RPMI7951 (cell line): ENCODE measurements at places on chromosomes 3 and 15. TPM values are rescaled to one million over a fixed set of nuclear protein-coding genes. Genes with fewer than 3 reads are reported as not detected.

OR5H15 gene
- total RNA-seq, result not detected in 2 replicates

ALDH1A2 gene
- total RNA-seq, result 0.78 TPM in 1 of 2 replicates, not detected in the other

ZNF501 gene
- 4.7 and 6.1 TPM in 2 replicates for total RNA-seq

TRPM1 gene
- not detected in 2 replicates for total RNA-seq

C3orf49 gene
- not detected in 2 replicates for total RNA-seq

RASL12 gene
- total RNA-seq, result 0.39 and 0.48 TPM in 2 replicates

- no peak for DNase-seq
Observed at GRCh38 chr3:160409812-160410610, 10.6 kb downstream of the SMC4 start.

- DNase-seq, result peak; percentile 99
Observed at GRCh38 chr3:150146991-150147761, 176.5 kb upstream of the PFN2 start.

GRCh38 chr3:174457758-174458157 is 401.4 kb upstream of the NAALADL2 start:
- DNase-seq, result no peak

DNA sequence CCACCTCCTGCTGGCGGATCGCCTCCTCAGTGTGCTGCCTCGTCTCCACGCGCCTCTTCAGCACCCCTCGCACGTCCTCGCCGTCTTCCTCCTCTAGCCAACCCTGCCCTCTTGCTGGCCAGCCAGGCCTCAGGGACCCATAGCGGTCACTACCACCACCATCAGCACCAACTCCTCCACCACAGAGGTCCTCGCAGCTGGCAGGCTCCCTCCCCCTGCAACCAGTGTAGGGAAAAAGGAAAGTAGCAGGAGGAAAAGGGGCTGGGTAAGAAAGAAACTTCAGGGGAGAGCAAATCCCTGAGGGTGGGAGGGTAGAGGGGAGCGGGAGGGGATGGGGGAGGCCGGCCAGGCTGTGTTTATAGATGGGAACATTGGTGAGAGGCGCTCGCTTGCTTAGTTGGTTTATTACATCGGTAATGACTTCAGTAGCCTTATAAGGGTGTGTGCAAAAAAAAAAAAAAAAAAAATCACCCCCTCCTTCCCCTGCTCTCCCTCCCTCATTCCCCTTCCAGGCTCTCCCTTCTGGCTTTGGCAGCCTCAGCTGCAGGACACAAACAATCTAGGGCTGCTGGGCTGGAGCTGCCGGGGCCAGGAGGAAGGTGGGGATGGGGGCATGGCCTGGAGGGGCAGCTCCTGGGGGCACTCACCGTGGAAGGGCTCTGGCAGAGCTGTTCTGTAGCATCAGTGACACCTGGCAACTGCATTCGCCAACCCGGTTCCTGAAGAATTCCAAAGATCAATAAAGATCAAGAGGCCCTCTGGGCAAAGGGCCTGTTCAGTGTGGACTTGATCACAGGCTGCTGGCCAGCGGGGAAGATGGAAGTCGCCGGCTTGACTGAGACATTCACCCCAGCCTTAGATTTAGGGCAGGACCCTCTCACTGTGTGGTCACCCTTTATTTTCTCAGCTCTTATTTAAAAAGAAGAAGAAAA is 116.2 kb upstream of the HACD2 start:
- no peak for DNase-seq

DNA sequence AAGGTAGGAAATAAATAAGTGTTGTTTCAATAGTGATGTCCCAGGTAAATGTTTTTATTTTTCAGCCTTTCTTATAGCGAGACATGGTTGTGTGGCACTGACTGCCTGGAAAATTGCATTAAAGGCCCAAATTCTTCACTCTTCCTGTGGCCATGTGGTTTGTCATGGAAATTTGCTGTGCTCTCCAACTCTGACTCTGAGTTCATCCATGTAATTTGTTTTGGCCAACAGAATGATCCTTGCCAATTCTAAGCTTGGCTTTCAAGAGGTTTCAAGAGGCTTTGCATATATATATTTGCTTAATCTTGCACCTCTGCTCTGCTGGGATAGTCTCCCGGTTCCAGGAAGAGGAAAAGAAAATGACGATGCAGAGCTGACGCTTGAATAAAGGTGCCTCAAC is 107.5 kb upstream of the ARHGEF26 start:
- DNase-seq, result no peak

GRCh38 chr15:57595011-57595866 is 3.5 kb downstream of the MYZAP start:
- no peak for DNase-seq

- no peak for DNase-seq
Observed at GRCh38 chr3:143699424-143699823, 148.8 kb downstream of the SLC9A9 start.

DNA sequence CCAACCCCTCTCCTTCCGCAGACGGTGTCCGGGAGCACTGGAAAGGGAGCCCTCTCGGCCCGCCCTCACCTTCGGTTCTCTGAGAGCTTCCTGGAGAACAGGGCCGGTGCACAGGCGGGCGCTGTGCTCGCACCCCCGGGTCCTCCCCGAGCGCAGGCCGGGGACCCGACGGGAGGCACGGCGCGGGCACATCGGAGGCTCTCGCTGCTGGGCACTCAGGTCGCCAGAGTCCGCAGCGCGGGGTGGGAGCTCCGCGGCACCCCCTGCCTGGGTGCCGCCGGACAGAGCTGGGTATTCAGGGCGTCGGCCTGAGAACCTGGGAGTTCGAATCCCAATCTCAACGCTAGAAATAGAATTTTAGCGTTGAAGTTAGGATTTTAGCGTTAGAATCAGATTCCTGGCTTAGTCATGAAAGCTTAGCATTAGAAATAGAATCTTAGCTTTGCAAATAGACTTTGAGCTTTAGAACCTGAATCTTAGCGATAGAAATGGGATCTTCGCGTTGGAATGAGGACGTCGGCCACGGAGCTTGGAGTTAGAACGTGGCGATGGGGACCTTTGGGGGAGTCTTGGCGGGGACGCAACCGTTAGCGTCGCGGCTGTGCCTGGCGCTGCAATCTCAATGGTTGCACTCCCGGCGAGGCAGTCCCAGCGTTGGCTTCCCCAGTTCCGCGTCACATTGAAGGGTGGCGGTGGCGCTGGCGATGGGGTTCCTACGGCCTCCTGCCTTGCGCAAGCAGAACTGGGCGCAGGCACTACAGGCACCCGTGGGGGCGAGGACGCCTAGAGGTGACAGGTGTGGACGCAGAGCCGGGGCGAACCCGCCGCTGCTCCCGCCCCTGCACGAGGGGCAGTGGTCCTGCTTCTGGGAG is 549 bp downstream of the TRH start:
- no peak for DNase-seq

- no peak for DNase-seq
Observed at GRCh38 chr3:23238578-23238977, 35.5 kb downstream of the UBE2E2 start.

- no peak for DNase-seq
Observed at GRCh38 chr3:65846936-65847335, 191.8 kb downstream of the MAGI1 start.

- peak; percentile 35 for DNase-seq
Observed at GRCh38 chr3:175386630-175387029, 527.5 kb downstream of the NAALADL2 start.

DNA sequence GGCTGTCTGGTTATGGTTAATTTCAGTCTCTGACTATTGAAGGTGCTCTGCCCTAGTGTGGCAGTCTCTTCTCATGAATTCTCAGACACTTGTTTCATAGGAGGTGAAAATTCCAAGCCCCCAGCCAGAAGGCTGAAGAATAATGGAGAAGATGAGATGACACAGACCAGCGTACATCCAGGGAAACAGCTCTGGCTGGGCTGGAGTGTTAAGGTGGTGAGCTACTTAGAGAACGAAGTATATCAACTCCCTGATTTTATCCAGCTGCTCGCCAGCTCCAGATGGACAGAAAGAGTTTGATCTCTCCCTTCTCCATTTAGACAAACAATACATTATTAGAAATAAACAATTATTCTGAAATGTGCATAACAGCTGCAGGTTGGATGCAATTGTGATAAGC is 494.5 kb upstream of the RGMA start:
- no peak for DNase-seq

GRCh38 chr3:54349231-54349652 is 226.9 kb downstream of the CACNA2D3 start:
- no peak for DNase-seq
